ENCODE measurements at places on chromosomes 6 and 20. TPM values are rescaled to one million over a fixed set of nuclear protein-coding genes. Genes with fewer than 3 reads are reported as not detected.
A peak's percentile ranks its signal among the peaks of the same experiment; 100 is the strongest.

GRCh38 chr6:11820821-11821220 lies 42.2 kb upstream of the ADTRP start:
- no peak for DNase-seq
- no peak overlapping the region for H3K27ac ChIP-seq
- no peak overlapping the region for H3K4me3 ChIP-seq

DNA sequence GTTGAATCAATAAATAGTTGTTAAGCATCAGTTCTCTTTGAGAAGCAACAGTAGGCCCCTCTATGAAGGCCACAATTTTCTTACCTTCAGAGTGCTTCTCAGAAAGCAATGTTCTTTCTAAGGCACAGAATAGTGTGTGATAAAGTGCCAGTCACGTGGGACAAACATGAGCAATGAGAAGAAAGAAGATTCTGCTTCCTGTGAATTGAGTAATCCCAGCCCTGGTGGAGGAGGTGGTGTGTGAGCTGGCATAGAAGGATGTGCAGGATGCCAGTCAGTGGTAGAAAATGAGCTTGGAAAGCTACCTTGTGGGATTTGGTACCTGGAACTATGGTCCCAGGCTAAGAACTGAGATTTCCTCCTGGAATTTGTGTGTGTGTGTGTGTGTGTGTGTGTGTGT lies 21.7 kb downstream of the KIZ start:
- peak overlapping the region; percentile 20 for H3K27ac ChIP-seq
- H3K27me3 ChIP-seq = no peaks in the 10 kb centered on the region
- DNase-seq = peak; percentile 58

Gene PAX1
- not detected for total RNA-seq

DNA sequence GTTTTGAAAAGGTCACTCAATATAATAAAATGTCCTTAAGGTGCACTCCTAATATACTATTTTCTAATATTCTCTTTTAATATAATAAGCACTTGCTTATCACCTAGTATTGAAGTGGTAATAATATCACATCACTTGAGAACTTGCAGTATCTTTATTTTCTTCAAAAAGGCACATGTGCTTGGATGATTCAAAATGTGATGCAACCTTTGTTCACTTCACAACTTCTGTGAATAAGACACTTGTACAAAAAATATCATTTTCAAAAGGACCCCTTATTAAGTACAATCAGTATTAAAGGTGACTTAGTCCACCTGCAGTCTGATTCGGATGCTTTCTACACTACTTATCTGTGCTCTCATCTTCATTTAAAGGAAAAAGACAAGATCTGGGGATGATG lies 3.4 kb downstream of the PRELID3B start:
- H3K36me3 ChIP-seq = peaks cover 62% of the 10 kb centered on the region
- no peaks in the 10 kb centered on the region for H3K27me3 ChIP-seq
- DNase-seq = no peak
- H3K27ac ChIP-seq = peak overlapping the region; percentile 65

DNA sequence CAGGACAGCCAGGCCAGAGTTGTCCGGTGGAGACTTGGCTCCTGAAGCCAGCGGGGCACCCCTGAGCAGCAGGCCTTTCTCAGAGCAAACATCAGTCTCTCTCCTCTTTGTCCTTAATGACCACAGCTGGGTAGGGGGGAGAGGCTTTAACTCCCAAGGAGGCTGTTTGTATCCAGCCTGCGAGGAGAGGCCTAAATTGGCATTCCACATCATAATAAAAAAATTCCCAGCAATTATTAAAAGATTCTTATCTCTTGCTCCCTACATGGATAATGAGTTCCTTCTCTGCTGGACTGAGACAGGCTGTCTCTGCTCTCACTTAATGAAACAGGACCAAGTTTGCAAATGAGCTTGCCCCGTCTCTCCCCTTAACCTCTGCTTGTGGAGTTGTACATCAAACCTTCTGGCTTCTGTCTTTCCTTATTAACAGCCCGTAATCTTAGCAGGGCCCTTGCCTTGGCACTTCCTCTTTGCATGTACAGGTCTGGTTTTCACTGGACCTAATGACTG lies 838.2 kb downstream of the MAFB start:
- DNase-seq = no peak
- H3K36me3 ChIP-seq = no peaks in the 10 kb centered on the region
- peaks cover 43% of the 10 kb centered on the region for H3K4me1 ChIP-seq
- H3K27ac ChIP-seq = peak overlapping the region; percentile 0
- H3K4me3 ChIP-seq = no peak overlapping the region

Gene BPIFB4
- not detected for total RNA-seq

Measured in MCF 10A (cell line).